CD4-positive, alpha-beta T cell treated with Interleukin-1 beta for 1 hour (primary cell): ENCODE measurements at places on chromosomes 3 and 15.

- no peak for DNase-seq
Measured at GRCh38 chr3:23706111-23706510, 99.6 kb upstream of the UBE2E1 start.

DNA sequence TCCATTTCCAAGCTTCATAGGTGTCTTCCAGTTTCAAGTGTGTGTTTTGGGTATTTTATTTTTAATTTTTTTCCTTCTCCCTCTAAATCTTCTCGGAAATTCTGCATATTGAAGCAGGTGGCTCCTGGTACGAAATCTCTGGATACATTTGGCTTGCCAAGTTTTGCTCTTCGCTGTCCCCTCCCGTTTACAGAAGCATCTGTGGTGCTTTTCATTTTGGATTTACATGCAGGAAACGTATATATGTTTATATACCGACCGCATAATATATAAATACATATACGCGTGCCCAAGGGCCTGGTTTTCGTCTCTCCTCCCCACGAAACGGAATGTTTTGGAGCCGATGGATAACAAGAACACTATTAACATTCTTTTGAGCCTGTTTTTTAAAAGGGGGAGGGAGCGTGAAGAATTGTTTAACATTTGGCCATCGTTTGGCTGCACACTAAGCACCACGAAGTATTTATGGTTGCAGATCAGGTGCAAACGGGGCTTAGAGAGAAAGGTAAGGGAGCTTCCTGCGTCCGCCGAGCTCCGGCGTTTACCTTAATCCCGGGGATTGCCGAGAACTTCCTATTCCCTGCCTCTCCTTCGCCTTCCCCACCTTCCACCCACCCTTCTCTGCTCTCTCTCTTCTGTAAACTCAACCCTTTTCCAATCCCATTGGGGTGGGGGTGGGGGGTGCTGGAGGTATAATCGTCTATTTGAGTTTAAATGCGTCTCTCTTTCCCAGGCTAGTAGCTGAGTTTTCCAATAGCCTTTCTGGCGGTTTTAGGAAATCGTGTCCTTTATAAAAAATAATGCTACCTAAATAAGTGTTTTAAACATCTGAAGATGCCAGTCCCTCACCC, 1.1 kb upstream of the NLGN1 start:
- DNase-seq = no peak

DNA sequence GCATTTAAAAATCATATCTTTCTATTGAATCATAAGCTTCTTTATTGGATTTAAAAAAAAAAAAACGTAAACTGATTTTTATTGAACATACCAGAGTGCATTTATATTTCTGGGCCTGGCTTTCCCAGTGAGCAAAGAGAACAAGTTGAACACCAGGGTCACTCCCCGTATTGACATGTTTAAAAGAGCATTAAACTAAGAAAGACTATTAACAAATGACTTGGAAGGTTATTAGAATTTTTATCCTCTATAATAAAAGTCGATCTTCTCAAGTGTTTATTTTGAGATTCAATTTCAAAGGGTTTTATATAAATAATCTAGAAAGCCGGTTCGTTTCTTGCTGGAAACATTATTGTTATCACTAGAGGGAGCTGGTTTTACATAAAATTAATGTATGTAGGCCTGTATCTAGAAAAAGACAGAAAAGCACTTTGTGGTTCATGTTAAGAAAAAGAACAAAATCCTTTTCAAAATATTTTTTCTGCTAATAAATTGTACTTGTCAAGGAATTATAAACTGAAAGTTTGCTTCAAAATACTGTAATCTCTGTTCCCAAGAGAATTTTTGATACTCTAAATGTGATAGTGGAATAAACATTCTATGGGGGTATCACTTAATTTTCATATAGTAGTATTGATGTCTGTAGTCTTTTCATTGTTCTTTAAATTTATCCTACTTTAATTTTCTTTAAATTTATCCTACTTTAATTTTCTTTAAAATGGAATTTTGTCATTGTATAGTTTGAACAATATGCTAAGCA, 321.8 kb upstream of the MME start:
- no peak for DNase-seq

GRCh38 chr3:27319847-27320526, 49.2 kb downstream of the NEK10 start:
- DNase-seq = no peak

- DNase-seq = peak; percentile 28
Measured at GRCh38 chr3:119628816-119629445, 31.2 kb downstream of the PLA1A start.

- no peak for DNase-seq
Measured at GRCh38 chr3:43641306-43642114, 19.7 kb upstream of the ANO10 start.

DNA sequence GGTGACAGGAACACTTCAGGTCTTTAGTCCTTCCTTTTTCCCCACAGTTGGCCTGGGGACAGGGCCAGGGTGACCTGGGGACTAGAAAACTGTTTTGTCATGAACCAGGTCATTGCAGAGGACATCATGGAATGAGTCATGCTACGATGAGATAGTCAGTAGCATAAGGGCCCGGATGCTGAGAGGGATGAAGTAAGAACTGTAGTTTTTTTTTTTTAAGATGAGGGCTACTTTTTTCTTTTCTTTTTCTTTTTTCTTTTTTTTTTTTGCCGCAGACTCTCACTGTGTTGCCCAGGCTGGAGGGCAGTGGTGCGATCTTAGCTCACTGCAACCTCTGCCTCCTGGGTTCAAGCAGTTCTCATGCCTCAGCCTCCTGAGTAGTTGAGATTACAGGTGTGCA, 8.0 kb downstream of the MAP2K5 start:
- no peak for DNase-seq

DNA sequence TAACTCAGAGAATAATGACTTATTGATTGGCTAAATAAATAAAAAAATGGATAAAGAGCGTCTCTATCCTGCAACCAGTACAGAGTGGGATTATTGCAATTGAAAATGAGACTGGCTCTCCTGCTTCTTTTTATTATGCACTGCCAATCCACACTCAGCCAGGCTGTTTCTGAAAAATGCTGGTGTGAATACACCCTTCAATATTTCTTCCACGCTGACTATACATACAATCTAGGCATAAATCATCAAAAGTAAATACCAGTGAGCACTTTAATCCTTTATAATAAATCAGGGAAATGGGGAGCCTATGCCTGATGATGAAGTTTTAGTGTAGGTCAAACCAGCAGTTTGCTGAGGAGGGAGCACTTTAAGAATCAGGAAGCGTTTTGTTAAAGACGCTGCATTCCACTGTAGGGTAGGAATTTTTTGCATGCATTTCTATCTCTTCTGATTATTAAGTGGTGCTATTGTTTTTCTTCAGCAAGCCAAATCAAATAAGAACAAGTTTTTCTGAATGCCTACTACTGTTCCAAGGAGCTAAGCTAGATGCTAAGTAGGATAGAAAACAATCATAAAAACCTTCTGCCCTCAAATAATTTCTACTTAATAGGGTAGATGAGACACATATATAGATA, 781.5 kb downstream of the TBL1XR1 start:
- DNase-seq = no peak

DNA sequence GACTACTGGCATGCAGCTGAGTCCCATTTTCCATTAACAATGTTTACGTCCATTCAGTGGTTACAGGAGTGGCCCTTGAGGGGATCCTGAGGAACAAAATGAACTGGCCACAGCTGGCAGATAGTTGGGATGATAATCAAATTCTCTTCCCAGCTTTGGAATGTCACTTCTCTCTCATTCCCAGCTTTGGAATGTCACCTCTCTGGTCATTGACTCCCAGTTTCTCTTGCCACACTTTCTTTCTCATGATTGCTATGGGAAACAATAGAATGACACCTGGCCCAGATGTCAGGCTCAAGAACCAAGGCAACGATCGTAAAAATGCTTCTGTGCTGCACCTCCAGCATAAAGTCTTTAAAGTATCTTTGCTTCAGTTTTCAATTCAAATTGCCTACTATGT, 34.0 kb downstream of the ATP13A4 start:
- no peak for DNase-seq

DNA sequence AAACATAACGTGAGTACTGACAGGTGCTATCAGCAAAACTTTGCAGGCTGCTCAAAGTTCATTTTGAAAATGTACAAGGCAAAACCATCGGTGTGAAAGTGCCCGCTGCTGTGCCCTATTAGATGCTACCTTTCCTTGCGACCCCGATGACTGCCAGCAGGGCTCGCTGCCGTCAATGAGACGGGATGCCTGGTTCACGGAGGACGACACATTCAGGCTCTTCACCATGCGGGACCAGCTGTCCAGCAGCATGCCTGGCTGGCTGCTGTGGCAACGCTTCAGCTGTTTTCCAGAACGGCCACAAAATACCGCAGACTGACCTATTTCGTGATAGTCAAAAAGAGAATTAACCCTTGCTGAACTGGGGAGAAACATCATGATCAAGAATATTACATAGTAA, 92.7 kb upstream of the OCA2 start:
- no peak for DNase-seq

DNA sequence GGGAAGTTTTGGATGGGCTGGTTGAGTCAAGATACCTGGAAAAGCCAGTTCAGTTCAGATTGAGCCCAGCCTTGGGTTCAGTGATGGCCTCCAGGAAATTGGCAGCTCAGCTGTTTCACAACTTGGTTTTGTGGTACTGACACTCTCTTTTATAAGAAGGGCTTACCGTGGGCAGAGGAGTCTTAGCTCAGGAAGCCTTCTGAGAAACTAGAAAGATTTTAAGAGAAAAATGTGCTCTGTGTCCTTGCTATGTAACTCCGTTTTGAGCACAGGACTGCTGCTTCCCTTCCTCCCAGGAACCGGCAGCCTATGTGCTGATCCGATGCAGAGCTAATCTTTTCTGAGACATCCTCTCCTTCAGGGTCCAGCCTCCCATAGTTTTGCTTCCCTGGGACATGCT, 46.6 kb upstream of the RASGRP1 start:
- peak; percentile 31 for DNase-seq

- DNase-seq = no peak
Measured at GRCh38 chr15:91939403-91939831, 85.9 kb downstream of the SLCO3A1 start.

DNA sequence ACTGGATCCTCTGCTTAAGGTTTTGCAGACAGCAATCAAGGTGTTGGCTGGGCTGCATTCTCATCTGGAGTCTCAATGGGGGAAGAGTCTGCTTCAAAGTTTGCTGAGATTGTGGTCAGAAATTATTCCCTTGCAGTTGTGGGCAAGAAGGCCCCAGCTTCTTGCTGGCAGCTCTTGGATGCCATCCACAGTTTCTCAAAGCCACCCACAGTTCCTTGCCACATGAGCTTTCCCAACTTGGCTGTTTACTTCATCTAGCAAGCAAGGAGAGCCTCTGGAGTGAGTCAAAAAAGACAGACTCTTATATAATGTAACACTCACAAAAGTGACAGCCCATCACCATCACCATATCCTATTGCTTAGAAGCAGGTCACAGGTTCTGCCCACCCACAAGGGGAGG, 62.1 kb upstream of the ABHD2 start:
- no peak for DNase-seq

DNA sequence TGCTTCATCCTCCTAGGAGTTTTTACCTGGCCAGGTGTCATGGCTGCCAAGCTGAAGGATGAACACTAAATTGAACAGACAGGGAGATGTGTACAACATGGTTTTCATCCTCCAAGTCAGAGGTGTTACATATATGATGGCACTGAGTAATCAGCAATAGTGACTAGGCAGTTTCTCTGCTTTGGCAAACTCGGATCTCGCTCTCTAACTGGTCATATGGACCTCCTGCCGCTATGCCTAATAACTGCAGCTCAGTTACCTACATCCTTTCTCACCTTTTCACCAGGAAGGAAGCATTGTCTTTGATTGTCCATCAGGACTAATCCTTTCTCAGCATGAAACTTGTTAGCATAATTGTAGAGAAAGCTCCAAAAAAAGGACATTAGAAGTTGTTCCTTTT, 175.9 kb upstream of the PLSCR5 start:
- DNase-seq = no peak

GRCh38 chr15:59687836-59688235, 1.3 kb downstream of the BNIP2 start:
- peak; percentile 53 for DNase-seq

GRCh38 chr3:189842681-189843602, 211.8 kb downstream of the TP63 start:
- DNase-seq = no peak

GRCh38 chr3:76300746-76301145, 515.4 kb upstream of the ZNF717 start:
- DNase-seq = no peak

GRCh38 chr15:77634266-77634962, 1.7 kb upstream of the LINGO1 start:
- DNase-seq = peak; percentile 48

DNA sequence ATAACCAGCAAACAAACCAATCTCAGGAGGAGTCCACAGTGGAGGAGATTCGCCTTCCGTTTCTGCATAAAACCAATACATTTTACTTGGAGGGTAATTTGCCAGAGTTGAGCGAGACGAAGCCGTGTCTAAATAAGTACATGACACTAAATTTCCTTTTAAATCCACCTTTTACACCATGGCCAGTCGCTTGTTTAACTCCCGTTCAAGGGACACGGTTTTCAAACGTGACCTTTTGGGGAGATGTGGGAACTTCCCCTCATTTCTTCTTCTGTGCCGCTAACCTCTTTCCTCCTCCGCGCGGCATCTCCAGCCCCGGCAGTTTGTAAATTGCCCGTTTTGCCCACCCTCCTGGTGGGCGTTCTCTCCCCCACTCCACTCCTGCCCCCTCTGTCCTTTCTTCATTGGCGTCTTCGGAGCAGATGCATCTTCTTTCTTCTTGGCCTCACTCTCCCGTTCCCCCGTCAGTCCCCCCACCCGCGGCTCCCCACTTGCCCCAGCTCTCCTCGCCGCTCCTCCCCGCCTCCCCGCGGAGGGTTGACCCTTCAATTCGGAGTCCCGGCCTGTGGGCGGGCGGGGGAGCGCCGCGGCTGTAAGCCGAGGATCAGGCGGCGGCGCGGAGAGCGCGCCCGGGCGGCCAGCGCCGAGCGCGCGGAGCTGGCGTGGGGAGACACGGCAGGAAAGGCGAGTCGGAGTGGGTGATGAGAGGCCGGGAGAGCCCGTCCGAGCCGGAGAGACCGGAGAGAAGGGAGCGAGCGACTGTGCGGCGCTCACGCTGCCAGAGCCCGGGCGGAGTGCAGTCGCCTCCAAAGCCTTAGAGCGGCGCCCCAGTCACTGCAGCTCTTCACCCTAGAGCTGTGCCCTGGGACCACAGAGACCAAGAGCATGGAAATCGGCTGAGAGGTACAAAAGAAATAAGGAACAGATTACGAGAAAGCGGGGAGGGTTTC, at the start of gene NLGN1:
NLGN1 (plus strand) TSS at position 584 of the 950 bp plus-strand sequence.
- DNase-seq = no peak

DNA sequence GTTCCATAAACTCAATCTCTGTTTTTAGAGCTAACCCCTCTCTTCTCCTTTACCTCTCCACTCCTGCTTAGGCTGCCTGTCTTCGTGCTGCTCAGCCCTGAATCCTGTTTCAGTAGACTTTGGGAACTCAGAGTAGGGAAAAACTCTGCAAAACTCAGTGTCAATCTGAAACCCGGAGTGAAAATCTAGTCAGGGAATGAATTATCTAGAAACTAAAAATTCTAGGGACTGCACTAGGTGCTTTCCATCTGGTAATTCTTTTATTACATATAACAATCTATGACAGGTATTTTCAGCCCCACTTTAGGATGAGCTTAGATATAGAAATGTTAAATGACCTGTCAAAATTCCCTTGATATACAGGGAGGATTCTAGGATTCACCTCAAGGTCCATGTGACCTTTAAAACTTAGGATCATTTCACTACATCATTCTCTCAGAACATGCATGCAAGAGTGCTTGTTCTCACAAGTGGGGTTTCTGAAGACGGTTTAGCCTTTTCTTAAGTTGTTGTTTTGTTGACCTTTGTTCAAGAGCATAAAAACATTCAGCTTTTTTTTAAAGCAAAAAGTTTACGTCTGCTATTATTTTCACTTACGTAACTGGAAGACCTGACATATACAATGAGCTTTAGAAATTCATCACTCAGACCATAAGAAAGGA, 108.2 kb upstream of the MBNL1 start:
- no peak for DNase-seq

- DNase-seq = no peak
Measured at GRCh38 chr3:84318273-84318809, 640.4 kb upstream of the CADM2 start.
